IPS-NIHi11 (cell line): ENCODE measurements at places on chromosomes 7 and 10.

DNA sequence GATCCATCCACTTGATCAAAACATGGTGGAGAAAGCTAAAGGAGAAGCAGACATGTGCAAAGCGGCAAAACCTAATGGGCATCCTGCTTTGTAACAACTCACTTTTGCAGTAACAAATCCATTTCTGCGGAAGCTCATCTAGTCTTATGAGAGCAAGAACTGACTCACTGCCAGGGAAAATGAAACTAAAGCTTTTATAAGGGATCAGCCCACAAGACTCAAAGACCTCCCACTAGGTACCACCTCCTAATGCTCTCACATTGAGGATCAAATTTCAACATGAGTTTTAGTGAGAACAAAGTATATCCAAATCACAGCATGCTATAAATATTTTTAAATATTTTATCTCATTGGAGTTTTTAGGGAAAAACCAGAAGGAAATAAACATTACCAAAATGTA lies 120.1 kb upstream of the GNAI1 start:
- peak; percentile 6 for DNase-seq

DNA sequence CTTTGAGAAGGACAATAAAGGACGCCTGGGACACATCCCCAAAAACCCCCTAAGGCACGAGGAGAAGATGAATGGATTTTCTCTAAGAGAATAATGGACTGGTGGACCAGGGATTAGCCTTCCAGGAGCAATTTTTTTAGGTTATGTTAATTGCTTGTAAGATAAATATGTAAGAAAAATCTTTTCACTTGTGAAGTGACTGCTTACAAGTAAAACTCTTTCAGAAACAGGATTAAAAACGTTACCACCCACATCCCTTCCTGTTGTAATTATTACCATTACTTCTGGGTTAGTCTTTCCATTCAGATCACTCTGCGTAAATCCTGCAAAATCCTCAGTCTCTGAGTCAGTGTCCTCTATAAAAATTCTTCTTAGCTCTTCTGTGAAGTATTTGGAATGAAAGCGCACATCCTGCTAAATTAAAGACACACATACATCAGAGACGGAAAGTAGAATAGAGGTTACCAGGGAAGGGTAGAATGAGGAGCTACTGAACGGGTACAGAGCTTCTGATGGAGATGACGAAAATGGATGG lies 34.3 kb downstream of the CDCA7L start:
- DNase-seq, result no peak

- DNase-seq, result no peak
Observed at GRCh38 chr10:61609701-61610100, 53.0 kb upstream of the CABCOCO1 start.

GRCh38 chr7:76383089-76383944 lies 24.5 kb upstream of the YWHAG start:
- DNase-seq, result peak; percentile 83

DNA sequence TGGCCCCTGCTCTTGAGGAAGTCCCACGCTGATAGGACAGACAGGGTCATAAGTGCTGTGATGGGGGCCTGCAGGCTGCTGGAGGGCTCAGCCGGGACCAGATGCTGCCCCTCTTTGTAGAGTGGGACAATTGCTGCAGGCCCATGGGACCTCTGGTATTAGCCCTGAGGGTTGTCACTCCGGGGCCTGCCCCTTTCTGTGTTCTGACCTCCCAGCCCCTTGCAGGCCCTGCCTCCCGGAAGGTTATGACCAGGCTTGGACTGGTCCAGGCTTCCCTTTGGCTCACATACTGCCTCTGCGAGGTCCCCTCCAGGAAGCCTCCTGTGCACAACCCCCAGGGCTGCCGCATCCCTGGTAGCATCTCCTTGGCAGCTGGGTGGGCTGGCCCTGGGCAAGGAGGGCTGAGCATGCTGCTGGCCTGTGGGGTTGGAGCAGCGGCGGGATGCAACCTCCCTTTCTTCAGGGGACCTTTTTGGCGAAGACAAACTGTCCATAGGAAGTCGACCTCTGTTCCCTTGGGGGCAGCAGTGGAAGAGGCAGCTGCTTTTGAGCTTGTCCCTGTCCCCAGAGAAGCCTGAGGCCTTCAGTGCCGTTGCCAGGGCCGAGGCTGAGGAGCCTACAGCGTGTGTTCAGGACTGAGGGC lies 8.8 kb downstream of the LIMK1 start:
- no peak for DNase-seq

GRCh38 chr10:125721035-125721434 lies 1.5 kb downstream of the EDRF1 start:
- DNase-seq, result no peak

- no peak for DNase-seq
Observed at GRCh38 chr10:111338805-111339204, 262.0 kb downstream of the ADRA2A start.

GRCh38 chr10:110495731-110496552 lies 1.8 kb upstream of the DUSP5 start:
- DNase-seq, result no peak

- DNase-seq, result no peak
Observed at GRCh38 chr7:149171892-149172533, 23.3 kb upstream of the ZNF282 start.

DNA sequence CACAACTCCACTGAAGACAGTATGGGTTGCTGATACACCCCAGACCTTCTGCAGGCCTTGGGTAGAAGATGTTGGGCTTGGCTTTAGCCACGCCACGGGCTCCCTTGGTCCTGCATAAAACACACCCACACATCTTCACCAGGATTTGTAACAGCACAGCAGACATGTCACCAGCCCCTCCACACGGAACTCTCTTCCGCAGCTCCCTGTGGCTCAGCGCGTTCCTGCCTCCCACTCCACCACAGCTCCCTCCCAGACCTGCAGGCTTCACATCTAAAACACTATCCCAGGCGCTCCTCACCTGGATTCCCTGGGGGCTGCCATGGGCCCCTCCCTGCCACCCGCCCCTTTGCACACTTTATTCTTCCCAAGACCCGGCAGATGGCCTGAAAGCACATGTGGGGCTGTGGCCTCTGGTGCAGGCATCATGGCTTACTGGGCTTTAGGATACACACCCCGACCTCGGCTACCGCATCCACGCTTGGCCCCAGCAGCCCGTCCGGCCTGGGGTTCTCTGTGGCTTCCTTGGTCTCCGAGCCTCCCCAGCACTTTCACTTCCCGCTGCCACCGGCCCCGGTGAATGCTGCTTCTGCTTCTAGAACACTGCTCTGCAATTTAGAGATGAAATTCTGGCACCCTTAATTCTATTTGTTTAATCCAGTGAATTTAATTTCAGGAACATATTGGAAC lies 432.9 kb downstream of the DNAJB6 start:
- DNase-seq, result no peak

- no peak for DNase-seq
Observed at GRCh38 chr7:32179567-32179966, 109.4 kb upstream of the PDE1C start.
